Breast epithelium (tissue), 4 donors: ENCODE measurements at places on chromosomes 4 and X.

DNA sequence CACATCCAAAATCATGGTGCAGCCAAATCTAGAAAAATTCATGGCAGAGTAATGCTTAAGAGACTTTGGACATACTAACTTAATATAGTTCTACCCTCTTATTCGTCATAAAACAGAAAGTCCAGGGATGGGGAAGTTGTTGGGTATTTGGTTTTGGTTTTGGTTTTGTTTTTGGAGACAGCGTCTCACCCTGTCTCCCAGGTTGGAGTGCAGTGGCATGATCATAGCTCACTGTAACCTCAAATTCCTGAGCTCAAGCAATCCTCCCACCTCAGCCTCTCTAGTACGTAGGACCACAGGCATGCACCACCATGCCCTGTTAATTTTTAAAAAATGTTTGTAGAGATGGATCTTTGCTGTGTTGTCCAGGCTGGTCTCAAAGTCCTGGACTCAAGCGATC is 271.8 kb upstream of the TENM3 start:
- DNase-seq, result no peak

- DNase-seq, result no peak
Measured at GRCh38 chr4:14513471-14513870, 488.8 kb upstream of the CPEB2 start.

GRCh38 chr4:86181585-86181984 is 178.3 kb downstream of the MAPK10 start:
- no peak for DNase-seq

- DNase-seq, result no peak
Measured at GRCh38 chrX:20980426-20980825, 393.8 kb upstream of the CNKSR2 start.

- DNase-seq, result no peak
Measured at GRCh38 chrX:147749308-147749707, 162.4 kb upstream of the FMR1 start.

DNA sequence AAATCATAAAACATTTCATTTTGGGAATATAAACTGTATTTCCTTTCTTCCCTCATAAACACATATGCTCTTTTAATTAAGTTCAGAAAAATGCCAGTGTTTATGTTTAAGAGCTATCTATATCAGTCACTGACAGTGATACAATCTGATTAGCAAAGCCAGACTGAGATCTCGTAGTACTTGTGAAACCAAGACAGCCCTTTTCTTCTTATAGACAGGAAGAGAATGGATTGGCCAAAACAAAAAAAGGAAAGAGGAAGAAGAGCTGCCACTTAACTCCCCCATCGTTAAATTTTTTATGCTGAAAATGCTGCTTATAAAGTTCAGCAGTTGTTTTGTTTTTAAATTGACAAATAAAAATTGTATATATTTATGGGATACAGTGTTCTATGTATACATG is 87.4 kb downstream of the PLAC1 start:
- no peak for DNase-seq

DNA sequence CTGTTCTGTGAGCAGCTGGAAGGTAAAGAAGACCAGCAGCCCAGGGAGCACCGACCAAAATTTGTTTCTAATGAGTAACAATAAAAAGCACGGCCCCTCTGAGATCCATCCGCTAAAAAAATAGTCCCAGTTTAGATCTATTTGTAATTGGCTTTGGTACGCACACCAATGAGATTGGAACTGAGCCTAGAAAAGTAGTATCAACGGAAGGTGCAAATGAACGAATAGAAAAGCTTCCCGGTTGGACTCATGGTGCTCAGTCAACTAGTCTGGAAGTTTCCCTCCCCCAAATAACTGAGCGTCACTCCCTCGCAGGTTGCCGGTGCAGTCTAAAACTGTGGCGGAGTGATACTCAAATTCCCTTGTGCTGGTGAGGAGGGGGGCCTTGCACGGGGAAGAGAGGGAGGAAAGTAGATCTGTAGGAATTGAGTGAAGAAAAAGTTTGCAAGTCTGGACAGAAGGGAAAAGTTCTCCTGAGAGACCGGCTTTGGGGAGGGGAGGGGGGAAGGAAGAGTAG is at the start of gene COL4A5:
Gene COL4A5, plus strand, starts transcription at position 413 of the 517 bp plus-strand sequence. CDS start 288 bp downstream, outside the sequence.
- DNase-seq, result peak; percentile 42

DNA sequence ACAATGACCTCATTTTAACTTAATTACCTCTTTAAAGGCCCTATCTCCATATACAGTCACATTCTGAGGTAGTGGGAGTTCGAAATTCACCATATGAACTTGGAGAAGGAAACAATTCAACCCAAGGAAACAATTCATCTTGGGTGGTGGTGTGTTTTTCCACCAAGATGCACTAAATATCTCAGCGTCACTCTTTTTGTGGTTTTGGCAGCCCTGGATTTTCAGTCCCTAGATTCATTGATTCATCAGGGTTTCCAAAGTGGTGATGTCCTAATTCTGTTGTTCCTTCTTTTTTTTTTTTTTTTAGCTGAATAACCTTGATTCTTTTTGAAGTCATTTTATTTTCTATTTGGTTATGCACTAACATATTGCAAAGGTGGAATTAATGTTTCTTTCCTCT is 162.6 kb upstream of the RAPGEF2 start:
- DNase-seq, result no peak
